ENCODE measurements at places on chromosomes 11 and 22.

DNA sequence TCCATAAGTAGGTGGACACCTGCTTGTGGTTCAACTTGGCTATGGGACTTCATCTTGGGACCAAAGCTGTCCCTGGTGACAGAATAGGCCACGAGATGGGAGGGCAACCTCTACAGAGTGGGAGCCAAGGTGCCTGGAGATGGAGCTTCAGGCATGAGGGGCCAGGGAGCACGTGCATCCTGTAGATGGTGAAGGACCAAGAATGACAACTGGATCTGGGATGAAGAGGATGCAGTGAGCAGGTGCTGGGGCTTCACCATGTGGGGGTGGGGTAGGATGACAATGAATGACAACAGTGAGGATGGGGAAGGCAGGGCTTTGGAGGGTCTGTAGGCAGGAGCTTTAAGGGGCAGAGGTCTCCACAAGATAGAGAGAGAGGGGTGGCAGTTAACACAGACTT, 372.0 kb upstream of the B3GAT1 start:
- no peak for DNase-seq

DNA sequence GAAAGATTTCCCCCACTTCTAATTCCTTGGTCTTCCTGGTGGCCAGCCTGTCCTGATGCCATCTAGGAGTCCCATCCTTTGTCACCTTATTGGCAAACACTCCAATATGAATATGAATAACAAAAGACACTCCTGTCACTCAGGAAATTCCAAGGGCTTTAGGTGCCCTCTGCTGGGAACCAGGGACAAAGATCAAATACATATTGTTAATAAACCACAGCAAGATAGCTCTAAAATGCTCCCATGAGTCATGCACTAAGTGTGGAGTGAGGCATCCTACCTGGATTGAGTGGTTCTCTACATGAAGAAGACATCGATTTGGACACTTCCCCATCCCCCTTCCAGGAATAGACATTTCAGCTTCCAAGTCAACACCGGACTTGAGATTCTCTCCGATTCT, 823.6 kb downstream of the TBC1D22A start:
- DNase-seq: no peak

DNA sequence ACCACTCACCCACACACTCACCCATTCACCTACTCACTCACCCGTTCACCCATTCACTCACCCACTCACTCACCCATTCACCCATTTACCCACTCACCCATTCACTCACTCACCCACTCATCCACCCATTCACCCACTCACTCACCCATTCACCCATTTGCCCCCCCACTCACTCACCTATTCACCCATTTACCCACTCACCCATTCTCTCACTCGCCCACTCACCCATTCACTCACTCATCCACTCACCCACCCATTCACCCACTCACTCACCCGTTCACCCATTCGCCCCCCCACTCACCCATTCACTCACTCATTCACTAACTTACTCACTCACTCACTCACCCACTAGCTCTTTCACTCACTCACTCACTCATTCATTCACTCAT, 15.0 kb downstream of the MUC5AC start:
- no peak for DNase-seq

DNA sequence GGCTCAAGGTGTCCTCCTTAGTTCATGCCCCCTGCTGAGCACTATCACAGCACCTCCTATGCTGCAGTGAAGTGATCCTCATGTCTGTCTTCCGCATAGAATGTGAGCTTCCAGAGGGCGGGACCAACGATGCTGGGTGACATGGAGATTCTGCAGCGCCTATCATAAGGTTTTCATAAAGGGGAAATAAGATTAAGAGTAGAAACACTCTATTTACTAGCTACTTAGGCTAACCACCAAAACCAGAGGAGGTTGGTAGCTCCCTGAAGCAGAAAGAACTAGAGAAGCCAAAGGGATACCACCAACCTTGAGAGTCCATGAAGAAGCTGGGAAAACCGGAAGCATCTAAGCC, 39.3 kb upstream of the POU2AF1 start:
- no peak for DNase-seq

GRCh38 chr22:44001521-44001920, 22.6 kb upstream of the PARVB start:
- no peak for DNase-seq

DNA sequence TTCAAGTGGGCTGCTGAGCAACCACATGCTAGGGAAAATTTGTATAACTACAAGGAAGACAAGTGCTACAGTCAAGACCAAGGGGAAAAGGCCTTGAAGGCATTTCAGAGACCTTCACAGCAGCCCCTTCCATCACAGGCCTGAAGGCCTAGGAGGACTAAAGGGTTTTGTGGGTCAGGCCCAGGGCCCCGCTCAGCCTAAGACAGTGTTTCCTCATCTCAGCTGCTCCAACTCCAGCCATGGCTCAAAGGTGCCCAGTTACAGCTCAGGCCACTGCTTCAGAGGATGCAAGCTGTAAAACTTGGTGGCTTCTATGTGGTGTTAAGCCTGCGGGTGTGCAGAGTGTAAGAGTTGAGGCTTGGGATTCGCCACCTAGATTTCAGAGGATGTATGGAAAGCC, 260.5 kb downstream of the NXPE2 start:
- DNase-seq: no peak

GRCh38 chr22:45316796-45317526, 7.2 kb downstream of the FAM118A start:
- no peak for DNase-seq

GRCh38 chr11:77250881-77251640, 50.4 kb downstream of the GDPD4 start:
- peak; percentile 26 for DNase-seq

DNA sequence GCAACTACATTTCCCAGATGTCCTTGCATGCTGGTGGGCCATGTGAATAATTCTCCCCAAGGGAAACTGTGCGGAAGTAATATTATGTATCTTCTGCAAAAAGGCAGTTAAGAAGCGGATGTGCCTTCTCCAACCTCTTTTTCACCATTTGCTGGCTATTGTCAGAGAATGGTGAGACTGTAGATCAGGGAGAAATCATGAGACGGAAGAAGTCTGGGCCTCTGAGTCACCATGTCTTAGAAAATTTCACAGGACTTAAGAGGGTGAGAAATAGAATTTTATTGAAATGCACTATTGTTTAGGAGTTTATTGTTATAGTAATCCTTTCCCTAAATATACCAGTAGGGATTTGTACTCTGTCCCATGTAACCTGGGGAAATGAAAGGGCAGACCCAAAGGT, 298.7 kb upstream of the ZC3H12C start:
- no peak for DNase-seq

- no peak for DNase-seq
Observed at GRCh38 chr11:95916049-95916448, 7.9 kb downstream of the MTMR2 start.

DNA sequence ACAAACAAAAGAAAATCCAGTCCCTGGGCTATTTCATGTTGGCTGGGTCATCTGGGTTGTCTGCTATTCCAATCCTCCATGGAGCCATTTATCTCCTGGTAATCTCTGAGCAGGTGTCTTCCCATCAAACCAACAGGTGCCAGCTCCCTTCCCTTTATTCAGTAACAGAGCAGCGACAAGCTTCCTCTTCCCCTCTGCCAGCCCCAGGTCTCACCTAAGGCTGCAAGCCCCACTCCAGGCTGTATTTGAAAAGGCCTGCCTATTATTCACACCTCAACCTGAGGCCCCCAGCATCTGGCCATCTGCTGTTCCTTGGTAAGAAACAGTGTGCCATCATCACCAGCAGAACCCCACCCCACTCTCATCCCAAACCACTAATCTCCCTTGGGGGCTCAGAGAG, 436.2 kb downstream of the BUD13 start:
- no peak for DNase-seq

DNA sequence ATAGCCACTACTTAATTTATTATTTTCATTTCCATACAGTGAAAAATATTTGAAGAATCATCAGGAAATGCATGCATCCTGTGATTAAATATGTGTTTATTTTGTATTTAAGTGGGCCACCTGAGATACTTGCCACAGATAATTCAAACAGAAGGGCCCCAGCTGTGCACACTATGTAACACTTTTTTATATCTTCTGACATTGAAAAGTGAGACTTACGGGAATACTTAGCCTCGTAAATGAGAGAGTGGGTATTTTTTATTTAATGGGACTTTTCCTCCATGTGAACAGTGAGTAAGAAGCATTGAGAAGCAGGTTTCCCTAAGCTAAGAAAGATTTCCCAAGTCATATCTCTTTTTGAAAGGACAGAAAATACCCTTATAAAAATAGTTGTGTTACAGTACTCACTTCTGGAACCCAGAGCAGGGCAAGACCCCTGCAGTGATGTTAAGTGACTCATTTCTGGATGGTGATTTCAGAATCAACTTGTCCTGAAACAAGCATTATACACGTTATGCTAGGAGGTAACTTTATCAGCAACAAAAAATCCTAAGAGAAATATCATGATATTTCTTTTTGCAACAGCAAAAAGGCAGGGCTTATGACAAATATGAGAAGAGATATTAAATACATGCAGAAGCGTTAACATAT, 478.1 kb upstream of the CHORDC1 start:
- no peak for DNase-seq

GRCh38 chr11:83031127-83031526, 40.6 kb downstream of the RAB30 start:
- DNase-seq: no peak

GRCh38 chr11:114678125-114679036, at the start of gene NXPE2:
Gene NXPE2 (plus strand): TSS chr11:114678527. CDS start chr11:114678576, 49 bp downstream.
- no peak for DNase-seq

DNA sequence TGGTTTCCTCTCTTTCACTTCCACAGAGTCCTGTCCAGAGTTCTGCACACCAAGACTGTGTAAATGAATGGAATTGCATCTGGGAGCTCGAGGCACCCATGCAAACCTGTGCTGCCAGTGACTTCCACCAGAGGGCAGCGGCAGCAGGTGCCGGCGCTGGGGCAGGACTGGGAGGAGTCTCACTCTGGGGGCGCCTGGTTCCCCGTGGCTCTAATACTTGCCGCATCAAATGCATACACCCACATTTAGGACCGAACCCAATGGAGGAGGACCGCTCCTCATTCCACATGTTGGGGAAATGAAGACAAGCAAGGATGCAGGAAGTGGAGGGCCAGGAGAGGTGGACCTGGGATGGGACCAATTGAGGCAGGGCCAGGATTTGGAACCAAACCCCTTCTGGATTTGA, 1.1 kb upstream of the CD6 start:
- DNase-seq: peak; percentile 40

- DNase-seq: no peak
Observed at GRCh38 chr22:42173183-42173926, 42.7 kb upstream of the CYP2D6 start.

- peak; percentile 75 for DNase-seq
Observed at GRCh38 chr11:23995891-23996290, 501.0 kb upstream of the LUZP2 start.

- no peak for DNase-seq
Observed at GRCh38 chr11:111440416-111441205, 61.5 kb upstream of the POU2AF1 start.

DNA sequence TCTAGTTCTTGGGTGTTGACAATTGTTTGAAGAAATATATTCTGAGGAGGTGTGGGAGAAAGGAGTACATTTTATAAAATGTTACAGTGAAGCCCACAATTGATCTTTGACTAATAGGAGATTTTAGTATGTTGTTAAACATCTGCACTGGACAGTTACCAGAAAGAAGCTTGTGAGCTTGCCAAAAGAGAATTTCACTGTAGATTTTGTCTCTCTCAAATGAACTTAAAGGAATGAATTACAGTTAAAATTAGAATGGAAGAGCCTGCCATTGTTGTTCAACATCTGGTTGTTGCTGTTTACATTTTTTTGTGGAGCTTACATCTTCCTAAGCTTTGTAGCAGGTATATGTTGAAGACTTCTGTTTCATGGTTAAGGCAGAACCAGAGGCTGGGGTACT, 620.5 kb upstream of the CCDC179 start:
- no peak for DNase-seq

DNA sequence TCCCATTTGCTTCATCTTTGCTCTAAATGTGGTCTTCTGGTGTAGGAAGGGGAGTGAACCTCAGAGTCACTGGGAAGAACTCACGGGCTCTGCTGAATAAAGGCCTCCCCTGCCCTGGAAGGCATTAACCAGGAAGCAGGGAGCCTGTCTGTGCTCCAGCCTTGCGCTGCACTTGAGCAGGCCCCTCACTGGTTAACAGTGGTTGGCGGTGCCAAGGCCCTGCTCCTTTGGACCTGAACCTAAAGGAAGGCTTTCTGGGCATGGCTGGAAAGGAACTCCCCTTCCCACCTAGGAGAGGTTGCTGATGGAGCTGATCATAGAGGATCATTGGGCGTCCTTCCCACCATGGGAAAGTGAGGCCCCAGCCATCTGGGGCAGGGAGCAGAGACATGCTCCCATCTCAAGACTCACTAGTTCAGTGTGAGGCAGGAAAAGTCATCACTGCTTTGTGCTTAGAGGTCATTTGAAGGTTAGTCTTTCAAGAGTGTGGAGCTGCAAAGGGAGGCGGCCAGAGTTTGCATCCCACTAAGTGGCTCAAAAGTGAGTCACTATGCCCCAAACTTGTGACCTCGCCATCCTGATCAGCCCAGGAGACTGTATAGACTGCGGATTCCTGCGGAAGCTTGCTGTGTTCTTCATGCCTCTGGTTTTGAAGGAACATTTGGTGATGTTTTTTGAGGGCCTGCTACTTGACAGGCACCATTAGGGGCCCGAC, 50.4 kb downstream of the DBX1 start:
- no peak for DNase-seq

GRCh38 chr11:75260396-75261170, 20.0 kb downstream of the TPBGL start:
- DNase-seq: no peak

GRCh38 chr22:45754822-45755221, 83.2 kb downstream of the ATXN10 start:
- no peak for DNase-seq

DNA sequence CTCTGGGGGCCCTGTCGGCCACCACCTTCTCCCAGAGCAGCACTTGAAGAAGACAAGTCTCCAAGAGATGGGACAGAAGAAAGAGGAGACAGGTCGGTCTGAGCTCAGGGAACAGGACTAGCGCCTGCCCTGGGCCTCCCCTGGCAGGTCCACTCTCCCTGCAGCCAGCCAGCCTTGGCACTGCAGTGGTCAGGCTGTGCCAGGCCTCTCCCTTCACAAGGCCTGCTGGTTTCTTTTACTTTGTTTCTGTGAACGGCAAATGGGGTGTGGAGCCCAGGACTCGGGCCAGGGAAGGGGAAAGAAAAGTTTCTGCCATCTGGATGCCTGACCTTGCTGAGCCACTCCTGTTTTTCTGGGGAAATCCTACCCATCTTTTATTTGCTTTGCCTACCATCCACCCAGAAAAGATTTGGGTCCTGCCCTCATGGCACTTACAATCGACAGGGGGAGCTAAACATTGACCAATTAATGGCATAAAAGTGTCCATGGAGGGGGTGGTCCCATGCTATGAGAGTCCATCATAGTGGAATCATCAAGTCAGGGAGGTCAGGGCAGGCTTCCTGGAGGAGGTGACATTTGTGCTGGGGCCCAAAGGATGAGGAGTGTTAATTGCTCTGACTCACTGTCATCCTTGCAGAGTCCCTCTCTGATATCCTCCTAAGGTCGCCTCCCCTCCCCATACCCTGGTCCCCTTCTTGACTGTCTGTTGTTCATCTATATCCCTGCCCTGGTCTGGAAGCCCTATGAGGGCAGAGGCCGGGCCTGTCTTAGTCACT, 65.2 kb downstream of the NFAM1 start:
- DNase-seq: no peak

GRCh38 chr11:125320347-125321076, 156.0 kb downstream of the PKNOX2 start:
- DNase-seq: no peak

- no peak for DNase-seq
Observed at GRCh38 chr11:132312701-132313111, 942.3 kb downstream of the NTM start.
